ENCODE measurements at places on chromosomes 16 and 17. TPM values are rescaled to one million over a fixed set of nuclear protein-coding genes. Genes with fewer than 3 reads are reported as not detected.
A peak's percentile ranks its signal among the peaks of the same experiment; 100 is the strongest.

DNA sequence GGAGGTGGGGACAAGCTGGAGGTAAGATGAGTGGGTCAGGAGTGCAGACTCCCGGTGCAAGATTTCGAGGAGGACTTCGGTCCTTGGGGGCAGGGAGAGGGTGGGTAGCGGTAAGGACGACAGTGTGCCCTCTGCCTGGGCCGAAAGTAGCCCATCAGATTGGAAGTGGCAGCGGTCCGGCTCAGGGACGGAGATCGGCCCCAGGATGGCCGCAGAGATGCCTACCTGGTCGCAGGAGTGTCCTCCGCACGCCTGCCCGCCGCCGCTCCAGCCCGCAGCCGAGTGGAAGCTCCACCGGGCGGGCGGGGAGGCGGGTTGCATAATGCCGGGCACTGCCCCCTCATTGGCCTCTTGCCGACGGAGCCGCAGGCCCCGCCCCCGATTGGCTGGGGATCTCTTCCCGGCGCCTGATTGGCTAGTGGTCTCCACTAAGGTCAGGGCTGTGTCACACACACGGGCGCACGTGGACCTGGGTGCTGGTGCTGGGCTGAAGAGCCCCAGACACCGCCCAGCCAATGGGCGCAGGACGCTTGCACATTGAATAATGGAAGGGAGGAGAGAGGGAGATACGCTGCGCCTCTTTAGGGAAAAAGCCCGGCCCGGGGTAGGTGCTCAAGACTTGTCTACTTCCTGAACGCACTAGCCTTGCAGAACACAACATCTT is at the start of gene PER1:
Gene PER1 (minus strand): TSS at position 293 of the 664 bp plus-strand sequence. CDS start 1,698 bp downstream, outside the sequence.
- H3K27me3 ChIP-seq = no peaks in the 10 kb centered on the region
- H3K4me3 ChIP-seq = peak within 1 kb of the TSS; percentile 51
- H3K4me1 ChIP-seq = peaks cover 17% of the 10 kb centered on the region

DNA sequence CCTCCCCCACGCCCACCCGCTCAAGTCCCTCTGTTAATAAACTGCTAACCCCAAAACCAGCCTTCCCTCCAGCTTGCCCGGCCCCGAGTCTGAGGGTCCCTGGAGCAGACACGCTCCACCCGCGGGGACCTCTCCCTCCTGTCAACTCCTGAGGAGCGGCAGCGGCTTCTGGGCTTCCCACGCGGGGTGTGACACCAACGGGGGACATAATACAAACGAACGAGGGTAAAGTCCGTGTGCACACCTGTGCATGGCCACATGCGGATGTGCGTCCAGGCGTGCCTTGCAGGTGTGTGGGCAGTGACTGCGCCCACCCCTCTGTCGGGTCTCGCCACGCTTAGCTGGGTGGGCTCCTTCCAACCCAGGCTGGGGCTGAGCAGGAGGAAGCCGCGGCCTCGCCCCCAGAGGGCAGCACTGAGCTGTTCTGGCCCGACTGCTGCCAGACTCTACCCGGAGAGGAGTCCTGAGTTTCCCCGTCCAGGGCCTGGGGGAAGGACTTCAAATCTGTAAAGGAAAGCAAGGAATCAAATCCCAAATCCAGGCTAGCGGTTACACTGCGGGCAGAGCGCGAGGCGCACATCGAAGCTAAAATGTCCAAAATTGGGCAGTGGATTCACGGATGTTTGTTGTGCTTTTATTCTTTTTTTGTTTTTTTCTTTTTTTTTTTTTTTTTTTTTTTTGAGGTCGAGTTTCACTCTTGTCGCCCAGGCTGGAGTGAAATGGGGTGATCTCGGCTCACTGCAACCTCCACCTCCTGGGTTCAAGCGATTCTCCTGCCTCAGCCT is 24.2 kb upstream of the KRT17 start:
- no peaks in the 10 kb centered on the region for H3K36me3 ChIP-seq
- H3K27me3 ChIP-seq = no peaks in the 10 kb centered on the region
- H3K4me1 ChIP-seq = peaks cover 7% of the 10 kb centered on the region
- peak overlapping the region; percentile 5 for H3K4me3 ChIP-seq
- H3K27ac ChIP-seq = peak overlapping the region; percentile 36

DNA sequence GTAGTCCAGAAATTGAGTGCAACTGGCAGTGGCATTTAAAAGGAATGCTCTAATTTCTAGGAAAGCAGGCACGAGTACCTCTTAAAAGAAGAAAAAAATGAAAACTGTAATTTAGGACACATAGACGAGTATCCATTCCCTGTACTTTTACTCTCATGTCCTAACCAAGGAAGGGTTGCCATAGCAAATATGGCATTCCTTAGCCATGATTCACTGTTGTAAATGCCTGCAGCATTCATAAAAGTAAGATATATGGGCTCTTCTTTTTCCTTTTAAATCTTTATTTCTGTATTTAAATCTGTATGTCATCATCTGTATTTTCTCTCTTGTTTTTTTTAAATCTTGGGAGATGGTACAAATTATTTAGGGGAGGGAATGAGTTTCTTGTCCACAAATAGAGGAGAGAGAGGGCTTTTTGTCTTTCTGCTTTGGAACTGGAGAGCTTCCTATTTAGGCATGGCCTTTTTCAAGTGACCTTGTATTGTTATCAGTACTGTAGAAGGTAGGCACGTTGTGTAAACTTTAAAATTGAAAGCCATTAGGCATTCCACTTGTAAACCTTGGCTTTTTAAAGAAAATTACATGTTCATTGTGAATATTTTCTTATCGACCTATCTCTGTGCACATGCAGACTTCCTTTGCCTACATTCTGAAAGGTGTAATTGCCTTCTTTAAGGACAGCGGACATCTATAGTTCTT is 50.0 kb downstream of the TENT4B start:
- no peaks in the 10 kb centered on the region for H3K27me3 ChIP-seq
- H3K36me3 ChIP-seq = no peaks in the 10 kb centered on the region
- peak overlapping the region; percentile 19 for H3K27ac ChIP-seq
- no peak for DNase-seq
- H3K4me1 ChIP-seq = peaks cover 8% of the 10 kb centered on the region

DNA sequence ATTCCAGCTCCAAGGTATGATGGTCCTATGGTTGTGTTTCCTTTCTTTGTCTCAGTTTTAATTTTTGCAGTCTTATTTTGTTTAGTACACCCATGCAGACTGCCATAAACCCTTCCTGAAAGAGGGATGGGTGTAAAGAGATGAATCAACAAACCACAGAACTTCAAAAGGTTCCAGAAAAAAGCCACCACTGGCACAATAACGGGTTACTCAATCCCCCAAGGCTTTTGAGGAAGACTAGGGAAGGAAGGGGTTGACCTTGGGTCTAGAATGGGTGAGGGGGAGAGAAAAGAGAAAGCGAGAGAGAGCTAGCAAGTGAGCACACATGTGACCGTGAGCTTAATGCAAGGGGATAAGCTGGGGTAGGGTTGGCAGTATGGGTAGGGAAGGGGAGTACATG is 168.1 kb downstream of the XYLT1 start:
- H3K4me3 ChIP-seq = no peak overlapping the region
- peak overlapping the region; percentile 92 for H3K27ac ChIP-seq
- H3K27me3 ChIP-seq = no peaks in the 10 kb centered on the region
- no peaks in the 10 kb centered on the region for H3K36me3 ChIP-seq
- DNase-seq = no peak
- peaks cover 19% of the 10 kb centered on the region for H3K4me1 ChIP-seq

CCL17 gene
- not detected for total RNA-seq

- no peaks in the 10 kb centered on the region for H3K4me1 ChIP-seq
- H3K27ac ChIP-seq = no peak overlapping the region
- DNase-seq = no peak
- no peaks in the 10 kb centered on the region for H3K27me3 ChIP-seq
Observed at GRCh38 chr16:64278196-64278595, 843.7 kb downstream of the CDH11 start.

- H3K4me1 ChIP-seq = peaks cover 3% of the 10 kb centered on the region
- no peak overlapping the region for H3K4me3 ChIP-seq
- H3K36me3 ChIP-seq = no peaks in the 10 kb centered on the region
- peak overlapping the region; percentile 74 for H3K27ac ChIP-seq
- DNase-seq = no peak
Observed at GRCh38 chr17:72119077-72119872, 1.5 kb upstream of the SOX9 start.

PLD6 gene
- total RNA-seq = 9.5 TPM

DNA sequence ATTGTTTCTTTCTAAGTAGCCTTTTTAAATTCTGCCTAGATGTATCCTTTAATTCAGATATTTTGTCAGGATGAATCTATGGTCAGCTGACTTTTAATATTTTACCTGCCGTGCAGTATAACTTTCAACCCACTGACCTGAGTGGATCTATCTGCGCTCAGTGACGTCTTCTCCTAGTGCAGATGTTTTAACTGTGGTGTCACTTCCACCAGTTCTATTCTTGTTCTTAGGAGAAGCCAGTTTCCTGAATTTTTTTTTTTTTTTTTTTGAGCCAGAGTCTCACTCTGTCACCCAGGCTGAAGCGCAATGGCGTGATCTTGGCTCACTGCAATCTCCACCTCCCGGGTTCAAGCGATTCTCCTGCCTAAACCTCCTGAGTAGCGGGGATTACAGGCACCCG is 5.0 kb upstream of the TM4SF5 start:
- no peak overlapping the region for H3K27ac ChIP-seq
- no peaks in the 10 kb centered on the region for H3K4me1 ChIP-seq
- no peak for DNase-seq
- H3K36me3 ChIP-seq = no peaks in the 10 kb centered on the region

GRCh38 chr17:51057534-51057933 is 63.1 kb downstream of the SPAG9 start:
- DNase-seq = no peak
- H3K4me1 ChIP-seq = no peaks in the 10 kb centered on the region
- no peak overlapping the region for H3K4me3 ChIP-seq
- H3K27me3 ChIP-seq = no peaks in the 10 kb centered on the region

- H3K27me3 ChIP-seq = no peaks in the 10 kb centered on the region
- no peaks in the 10 kb centered on the region for H3K4me1 ChIP-seq
- no peak overlapping the region for H3K4me3 ChIP-seq
- H3K36me3 ChIP-seq = no peaks in the 10 kb centered on the region
Observed at GRCh38 chr17:82662711-82663261, 14.5 kb upstream of the WDR45B start.

GRCh38 chr17:61412860-61413660 is 13.4 kb downstream of the TBX2 start:
- no peaks in the 10 kb centered on the region for H3K27me3 ChIP-seq
- DNase-seq = no peak
- peak overlapping the region; percentile 52 for H3K4me3 ChIP-seq

DNA sequence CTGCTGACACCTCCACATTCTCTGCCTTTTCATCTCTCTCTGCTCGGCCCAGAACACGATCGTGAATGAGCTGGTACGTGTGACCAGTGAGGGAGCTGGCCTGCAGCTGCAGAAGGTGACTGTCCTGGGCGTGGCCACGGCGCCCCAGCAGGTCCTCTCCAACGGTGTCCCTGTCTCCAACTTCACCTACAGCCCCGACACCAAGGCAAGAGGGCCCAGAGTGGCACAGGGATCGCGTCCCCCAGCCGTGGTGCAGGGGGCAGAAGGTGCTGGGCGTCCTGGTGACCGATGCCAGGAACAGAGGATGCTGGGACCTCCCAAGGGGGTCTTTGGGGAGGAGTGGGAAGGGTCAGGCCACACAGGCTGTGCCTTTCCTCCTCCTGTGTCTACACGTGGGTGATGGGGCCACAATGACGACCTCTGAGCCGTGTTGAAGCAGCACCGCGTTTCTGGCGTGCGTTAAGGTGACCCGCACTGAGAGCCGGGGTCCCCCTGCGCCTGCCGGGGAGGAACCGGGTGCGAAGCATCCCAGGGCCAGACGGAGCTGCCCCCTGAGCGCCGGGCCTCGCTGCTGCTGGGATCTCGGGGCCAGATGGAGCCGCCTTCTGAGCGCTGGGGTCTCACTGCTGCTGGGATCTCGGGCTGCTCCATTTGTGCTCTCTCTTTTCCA is 17.4 kb downstream of the GAA start:
- no peak overlapping the region for H3K4me3 ChIP-seq
- no peaks in the 10 kb centered on the region for H3K4me1 ChIP-seq
- no peaks in the 10 kb centered on the region for H3K36me3 ChIP-seq
- no peak for DNase-seq

DNA sequence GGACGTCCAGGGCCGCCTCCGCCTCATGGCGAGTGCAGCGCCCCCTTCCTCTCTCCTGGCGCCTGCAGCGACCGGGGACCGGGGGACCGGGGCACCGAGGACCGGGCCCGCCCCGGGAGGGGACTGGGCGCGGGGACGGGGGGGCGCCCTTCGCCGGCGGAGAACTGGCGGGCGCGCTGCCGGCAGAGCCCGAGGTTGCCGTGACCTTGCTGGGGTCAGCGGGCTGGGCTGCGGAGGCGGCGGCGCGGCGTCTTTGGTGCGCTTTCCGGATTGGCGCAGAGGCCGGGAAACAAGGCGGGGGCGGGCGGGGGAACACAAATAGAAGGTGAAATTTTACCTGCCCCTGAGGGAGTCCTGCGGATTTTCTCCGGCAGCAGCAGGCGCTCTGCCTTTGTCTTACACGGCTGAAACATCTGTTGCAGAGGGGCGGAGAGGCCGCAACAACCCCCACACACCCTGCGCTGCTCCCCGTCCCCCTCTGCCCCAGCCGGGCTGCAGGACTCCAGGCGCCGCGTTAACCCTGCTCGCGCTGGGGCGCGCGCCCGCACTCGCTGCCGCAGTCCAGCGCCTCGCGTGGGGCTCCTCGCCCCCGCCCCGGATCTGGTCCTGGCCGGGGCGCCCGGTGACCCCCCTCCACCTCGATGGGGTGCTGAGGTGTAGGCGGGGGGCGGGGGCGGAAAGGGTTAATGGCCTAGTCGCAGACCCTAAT is 53.5 kb downstream of the SREBF1 start:
- no peaks in the 10 kb centered on the region for H3K36me3 ChIP-seq
- peak overlapping the region; percentile 87 for H3K27ac ChIP-seq
- peak overlapping the region; percentile 41 for H3K4me3 ChIP-seq
- no peaks in the 10 kb centered on the region for H3K27me3 ChIP-seq
- DNase-seq = peak; percentile 71
- H3K4me1 ChIP-seq = peaks cover 38% of the 10 kb centered on the region

DNA sequence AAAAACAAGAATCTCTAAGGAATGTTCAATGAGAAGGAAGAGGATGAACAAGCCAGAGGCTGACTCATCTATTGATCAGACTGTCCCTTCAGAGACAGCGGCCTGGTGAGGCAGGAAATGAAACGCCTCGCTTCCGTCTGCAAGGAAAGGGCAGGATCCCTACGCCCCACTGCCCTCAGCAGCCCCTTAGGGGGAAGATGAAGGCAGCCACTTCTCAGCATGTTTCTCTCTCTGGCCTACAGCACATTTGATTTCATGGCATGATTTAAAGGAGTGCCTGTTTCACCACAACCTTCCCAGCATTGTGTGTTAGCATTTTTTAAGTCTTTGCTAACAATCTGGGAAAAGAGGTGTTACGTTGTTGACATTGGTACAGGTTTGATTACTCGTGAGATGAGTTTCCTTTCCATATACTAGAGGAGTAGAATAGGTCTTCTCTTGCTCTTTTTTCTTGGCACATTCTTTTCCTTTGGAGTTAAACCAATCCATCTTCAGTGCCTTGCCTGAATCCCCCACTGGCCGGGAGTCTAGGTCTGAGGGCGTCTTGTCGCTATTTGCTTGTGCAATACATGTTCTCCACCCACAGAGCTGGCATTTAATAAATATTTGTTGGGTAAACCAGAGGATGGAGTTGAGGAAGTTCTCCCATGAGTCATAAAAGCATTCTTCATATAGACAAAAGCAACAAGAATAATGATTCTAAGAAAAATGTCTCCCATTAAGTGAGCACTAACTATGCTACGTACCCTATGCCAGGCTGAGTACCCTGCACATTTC is 47.4 kb downstream of the RBFOX3 start:
- H3K4me1 ChIP-seq = no peaks in the 10 kb centered on the region
- no peaks in the 10 kb centered on the region for H3K36me3 ChIP-seq
- H3K27me3 ChIP-seq = no peaks in the 10 kb centered on the region
- no peak overlapping the region for H3K27ac ChIP-seq

RGS11 gene
- 5.9 TPM for total RNA-seq
